Head of caudate nucleus (tissue), 42 donors: ENCODE measurements at places on chromosomes 4 and X.

DNA sequence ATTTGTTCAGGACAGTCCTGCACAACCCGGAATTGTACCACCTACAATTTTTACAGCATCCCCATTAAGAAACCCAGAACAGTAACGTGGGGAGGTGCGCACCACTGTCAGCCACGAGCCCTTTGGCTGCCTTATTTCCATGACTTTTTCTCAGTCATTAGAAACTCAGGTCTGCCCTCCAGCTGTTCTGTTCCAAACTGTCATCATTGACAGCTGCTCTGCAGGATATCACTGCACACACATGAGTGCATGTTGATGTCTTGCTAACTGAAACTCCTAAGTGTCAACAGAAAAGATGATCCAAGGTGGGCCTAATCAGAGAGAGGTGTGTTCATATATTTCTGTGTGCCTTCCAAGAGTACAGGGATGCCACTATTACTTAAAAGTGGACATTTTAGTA, 123.4 kb downstream of the PARM1 start:
- no peak for DNase-seq

DNA sequence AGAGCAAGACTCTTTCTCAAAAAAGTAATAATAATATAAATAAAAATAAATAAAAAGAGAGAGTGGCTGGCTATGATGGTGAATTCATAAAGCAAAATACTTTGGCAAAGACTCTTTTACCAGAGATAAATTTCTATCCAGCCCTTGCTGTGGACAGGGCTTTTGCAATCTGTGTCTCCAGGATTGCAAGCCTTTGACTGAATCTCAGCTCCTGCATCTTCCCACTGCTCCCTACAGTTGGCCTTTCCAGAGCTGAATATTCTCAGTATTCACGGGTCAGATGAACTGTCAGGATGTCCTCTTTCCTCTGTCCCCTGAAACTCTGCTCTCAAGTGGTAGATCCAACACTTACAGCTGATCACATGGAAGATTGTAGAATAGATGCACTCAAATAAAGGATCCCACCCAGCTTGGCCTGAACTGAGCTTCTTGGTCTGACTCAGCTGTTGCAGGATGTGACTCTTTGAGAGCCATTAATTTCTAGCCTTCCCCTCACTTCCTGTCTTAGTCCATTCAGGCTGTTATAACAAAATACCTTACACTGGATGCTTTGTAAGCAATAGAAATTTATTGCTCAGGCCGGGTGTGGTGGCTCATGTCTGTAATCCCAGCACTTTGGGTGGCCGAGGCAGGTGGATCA, 123.4 kb upstream of the GUCY1A1 start:
- DNase-seq: no peak

DNA sequence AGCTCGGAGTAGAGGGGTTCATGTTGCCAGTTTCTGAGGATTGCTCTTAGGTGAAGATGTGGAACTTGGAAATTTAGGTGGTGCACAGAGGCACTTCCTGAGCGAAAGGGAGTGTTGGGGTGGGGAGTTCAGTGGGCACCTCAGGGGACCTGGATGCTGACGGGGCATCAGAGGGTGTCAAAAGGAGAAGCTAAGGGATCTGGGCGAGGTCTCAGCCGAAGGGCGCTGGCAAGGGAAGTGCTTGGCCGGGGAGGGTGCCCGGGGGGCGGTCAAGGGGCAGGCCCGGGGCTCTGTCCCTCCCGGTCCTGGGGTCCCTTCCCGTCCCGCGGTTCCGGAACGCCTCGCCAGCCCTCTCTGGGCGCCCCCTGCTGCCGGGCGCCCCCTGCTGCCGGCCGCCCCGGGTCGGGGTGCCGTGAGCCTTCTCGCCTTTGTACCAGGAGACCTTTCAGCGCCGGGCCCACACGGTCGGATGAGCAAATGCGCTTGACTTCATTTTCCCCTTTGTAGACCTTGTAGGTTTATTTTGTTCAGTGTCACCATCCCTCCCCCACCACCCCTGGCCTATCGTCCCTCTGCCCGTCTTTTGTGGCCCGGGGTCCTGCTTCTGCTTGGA, 3.0 kb upstream of the PHOX2B start:
- no peak for DNase-seq

DNA sequence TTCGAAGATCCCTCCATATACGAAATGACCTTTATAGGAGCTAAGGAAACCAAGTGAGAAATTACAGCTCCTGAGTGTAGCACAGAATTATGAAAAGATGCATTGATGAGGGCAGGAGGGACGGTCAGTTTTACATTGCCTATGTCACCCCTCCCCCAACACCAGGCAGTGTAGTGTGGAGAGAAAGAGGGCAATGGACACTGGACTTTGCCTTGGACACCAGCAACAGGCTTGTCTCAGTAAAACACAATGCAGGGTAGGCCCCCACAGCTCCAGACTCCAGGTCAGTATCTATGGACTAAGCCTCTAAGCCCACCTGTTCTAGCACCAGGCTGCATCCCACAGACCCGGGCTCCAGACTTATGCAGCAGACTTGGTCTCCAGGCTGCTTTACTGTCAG, 16.5 kb downstream of the APOOL start:
- DNase-seq: no peak

DNA sequence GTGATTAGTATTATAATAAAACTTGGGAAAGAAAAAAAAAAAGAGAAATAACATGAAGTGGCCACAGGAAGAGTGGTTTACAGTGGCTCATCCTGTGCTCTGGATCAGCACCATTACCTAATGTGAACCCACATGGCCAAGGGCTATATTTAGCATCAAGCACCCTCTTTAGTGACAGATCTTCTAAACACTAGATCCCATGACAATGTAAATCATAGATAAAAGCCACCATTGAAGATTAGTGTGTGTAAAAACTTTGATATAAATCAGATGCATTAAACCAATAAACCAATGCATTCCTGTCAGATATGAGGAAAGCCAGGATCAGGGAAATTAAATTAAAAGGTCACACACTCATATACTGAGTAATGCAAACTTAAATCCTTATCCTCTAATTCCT, 400.6 kb upstream of the MAGEB18 start:
- DNase-seq: no peak
